Activated CD4-positive, alpha-beta T cell treated with anti-CD3 and anti-CD28 coated beads, Interleukin-2, Interleukin-6, amounts not matched to agents 100 ng/mL and 50 ng/mL, durations not matched to agents 16 hours and 8 hours (primary cell): ENCODE measurements at places on chromosomes 16 and 17.

GRCh38 chr17:78595135-78595810, 18.1 kb upstream of the DNAH17 start:
- DNase-seq, result no peak

DNA sequence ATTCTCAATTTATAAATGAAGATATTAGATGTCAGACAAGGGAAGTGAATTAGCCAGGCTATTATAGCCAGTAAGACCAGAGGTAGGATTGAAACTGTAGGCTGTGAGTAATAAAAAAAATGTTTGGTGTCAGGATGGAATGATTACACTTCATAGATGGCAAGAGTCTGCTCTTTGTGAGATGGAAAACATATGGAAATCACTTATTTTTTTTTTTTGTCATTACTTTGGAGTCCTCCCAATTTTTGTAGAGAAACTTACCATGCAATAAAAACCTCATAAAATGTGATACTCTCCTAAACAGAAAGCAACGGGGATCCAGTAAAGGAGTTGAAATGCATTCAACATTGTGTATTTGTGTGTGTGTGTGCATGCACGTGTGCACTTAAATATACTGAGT, 532.7 kb upstream of the CDH8 start:
- no peak for DNase-seq

DNA sequence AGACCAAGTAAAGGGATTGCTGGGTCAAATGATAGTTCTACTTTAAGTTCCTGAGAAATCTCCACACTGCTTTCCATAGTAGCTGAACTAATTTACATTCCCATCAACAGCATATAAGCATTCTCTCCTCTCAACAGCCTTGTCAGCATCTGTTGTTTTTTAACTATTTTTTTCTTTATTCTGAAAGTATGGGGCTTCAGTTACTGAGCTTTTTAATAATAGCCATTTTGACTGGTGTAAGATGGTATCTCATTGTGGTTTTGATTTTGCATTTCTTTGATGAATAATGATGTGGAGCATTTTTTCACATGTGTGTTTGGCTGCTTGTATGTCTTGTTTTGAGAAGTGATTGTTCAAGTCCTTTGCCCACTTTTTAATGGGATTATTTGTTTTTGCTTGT, 2.5 kb downstream of the KRTAP2-2 start:
- DNase-seq, result no peak

- DNase-seq, result no peak
Measured at GRCh38 chr17:76327696-76328095, 19.6 kb upstream of the QRICH2 start.

DNA sequence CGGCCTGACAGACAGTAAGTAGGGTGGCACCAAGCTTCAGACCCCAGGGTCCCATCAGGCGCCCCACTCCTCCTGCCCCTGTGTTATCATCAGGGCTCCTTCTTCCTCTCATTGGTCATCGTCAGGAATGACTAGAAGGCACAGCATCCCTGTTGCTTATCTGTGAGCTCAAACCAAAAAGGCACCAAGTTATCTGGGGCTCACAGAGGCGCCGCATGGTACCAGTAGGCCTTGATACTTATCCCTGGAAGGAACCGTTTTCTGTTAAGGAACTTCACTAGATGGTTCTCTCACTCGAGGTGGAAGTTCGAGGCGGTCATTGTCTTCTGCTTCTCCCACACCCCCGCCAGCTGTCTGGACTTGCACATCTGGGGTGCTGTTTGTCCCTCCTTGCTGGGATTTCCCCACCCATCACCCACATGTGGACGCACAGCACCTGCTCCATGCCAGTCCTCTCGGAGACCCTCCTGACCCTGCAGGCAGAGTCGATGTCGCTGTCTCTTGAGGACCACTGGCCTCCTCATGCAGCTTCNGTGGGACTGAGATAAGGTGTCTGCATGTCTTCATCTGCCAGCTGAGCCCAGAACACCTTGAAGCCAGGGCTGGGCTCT, 52.1 kb downstream of the METRNL start:
- no peak for DNase-seq

DNA sequence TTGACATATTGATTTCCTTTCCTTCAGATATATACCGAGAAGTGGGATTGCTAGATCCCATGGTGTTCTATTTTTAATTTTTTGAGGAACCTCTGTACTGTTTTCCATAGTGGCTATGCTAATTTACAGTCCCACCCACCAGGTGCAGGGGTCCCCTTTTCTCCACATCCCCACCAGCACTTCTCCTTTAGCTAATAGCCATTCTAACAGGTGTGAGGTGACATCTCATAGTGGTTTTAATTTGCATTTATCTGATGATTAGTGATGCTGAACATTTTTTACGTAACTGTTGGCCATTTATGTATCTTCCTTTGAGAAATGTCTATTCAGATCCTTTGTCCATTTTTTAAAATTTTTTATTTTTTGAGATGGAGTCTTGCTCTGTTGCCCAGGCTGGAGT, 93.9 kb downstream of the SDR42E1 start:
- DNase-seq, result no peak

- DNase-seq, result no peak
Measured at GRCh38 chr17:74292495-74292894, 18.5 kb downstream of the DNAI2 start.
